ENCODE measurements at places on chromosomes 7 and 10.

- DNase-seq: no peak
These were observed 112.6 kb upstream of the PPIF start for GRCh38 chr10:79234391-79235315.

DNA sequence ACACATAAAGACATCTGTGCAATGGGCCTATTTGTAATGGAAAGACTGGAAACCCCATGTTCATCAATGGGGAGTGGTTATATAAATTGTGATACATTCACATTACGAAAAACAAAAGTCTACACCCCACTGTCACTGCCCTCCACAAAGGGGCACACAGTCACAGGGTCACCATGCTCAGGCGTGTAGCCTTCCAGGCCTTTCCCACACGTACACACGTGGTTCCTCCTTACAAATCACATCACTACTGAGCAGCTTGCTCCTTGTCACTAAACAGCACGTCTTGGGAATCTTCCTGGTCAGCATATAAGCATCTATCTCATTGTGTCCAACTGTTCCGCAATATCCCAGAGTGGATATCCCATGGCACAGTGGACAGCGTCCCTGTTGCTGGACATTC lies 163.1 kb downstream of the SLIT1 start:
- DNase-seq: no peak

DNA sequence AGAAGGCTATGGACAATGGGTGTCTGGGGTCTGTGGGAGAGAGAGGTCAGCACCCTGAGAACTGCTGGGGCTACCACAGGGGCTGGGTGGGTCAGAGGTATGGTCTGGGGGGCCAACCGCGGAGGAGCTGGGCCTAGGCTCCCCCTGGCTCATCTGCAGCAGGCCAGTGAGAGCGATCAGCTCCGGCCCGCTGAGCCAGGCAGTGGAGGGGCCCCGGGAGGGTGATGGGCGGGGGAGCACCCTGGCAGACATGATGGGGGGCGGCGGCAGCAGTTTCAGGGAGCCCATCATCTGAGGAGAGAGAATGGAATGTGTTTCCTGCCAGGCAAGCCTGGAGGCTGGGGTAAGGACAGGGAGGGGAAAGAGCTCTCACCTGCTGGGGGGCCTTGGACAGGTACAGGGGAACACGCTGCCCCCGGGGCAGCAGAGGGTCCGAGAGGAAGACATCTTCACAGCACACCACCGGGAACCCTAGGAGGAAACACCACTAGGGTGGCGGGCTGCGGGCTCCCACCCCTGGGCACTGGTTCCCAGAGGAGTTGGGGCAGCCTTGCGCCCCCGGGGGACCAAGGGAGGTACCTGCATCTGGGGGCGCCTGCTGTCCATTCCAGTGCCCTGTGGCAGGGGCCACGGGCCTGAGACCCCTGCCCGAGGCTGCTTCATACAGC lies 1.3 kb downstream of the SAP25 start:
- no peak for DNase-seq

GRCh38 chr7:130292682-130293257 lies at the start of gene CPA4:
Gene CPA4 (plus strand): TSS chr7:130293161. CDS start chr7:130293181, 20 bp downstream.
- DNase-seq: no peak

- no peak for DNase-seq
These were observed 376.4 kb downstream of the TCERG1L start for GRCh38 chr10:130935128-130935439.

GRCh38 chr10:865257-865656 lies 66.2 kb downstream of the LARP4B start:
- DNase-seq: no peak

GRCh38 chr10:60497364-60497763 lies 107.7 kb upstream of the ANK3 start:
- DNase-seq: no peak

DNA sequence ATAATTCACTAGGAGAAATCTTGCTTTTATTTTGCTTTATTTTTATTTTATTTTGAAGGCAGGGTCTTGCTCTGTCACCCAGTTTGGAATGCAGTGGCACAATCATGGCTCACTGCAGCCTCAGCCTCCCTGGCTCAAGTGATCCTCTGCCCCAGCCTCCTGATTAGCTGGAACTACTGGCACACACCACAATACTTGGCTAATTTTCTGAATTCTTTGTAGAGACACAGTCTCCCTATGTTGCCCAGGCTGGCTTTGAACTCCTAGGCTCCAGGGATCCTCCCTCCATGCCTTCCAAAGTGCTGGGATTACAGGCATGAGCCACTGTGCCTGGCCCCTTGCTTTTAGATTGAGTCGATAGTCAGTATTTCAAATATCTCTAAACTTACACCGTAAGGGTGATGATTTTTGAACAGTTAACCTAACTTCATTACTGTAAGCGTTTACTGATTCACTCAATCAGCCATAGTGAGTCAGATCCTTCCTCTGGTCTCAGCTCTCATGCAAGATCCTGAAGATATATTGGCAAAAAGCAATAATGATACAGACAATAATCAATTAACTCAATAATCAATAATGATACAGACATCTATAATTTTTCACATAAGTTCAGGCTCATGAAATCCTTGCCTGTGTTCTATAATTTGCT lies 239.5 kb downstream of the KIAA1217 start:
- DNase-seq: no peak

DNA sequence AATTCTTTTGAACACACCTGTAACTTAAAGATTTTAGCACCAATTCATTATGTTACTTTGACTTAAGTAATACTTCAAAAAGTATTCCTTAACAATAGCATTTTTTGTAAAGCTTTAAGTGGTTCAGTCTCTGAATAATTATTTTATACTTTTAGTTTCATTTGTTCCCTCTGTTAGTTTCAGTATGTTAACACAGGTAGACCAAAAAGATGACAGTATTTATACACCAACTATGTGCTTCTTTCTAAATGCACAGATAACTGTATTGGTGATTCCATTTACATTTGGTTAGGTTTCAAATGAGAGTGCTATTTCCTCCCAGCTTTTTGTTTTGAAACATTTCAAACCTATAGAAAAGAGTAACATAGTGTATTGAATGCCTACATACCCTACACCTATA lies 14.0 kb downstream of the RALA start:
- no peak for DNase-seq

DNA sequence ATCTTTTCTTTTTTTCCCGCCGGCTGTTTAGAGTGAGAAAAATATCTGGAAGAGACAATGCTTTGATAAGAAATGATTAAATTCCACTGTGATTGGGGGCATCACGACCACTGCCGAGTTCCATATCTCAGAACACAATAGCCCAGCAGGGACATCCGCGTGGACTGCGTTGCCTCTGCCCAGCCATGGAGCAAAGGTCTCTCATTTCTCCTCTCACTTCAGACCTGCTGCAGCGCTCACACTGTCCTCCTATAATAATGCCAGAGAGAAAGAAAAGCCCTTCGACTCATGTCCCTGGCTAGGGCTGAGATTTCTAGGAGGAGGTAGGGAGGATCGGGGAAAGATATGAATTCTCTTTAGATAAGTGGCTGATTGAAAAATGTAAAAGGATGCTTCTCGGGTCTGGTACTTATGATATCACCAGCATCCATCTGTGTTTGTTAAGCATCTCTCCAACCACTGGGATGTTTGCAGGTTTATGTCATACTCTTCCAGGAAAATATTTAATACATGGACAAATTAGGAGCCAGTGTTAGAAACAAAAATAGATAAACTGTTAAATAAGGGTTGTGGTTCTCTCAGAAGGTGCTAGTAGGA lies 472.9 kb upstream of the AKR1E2 start:
- no peak for DNase-seq

DNA sequence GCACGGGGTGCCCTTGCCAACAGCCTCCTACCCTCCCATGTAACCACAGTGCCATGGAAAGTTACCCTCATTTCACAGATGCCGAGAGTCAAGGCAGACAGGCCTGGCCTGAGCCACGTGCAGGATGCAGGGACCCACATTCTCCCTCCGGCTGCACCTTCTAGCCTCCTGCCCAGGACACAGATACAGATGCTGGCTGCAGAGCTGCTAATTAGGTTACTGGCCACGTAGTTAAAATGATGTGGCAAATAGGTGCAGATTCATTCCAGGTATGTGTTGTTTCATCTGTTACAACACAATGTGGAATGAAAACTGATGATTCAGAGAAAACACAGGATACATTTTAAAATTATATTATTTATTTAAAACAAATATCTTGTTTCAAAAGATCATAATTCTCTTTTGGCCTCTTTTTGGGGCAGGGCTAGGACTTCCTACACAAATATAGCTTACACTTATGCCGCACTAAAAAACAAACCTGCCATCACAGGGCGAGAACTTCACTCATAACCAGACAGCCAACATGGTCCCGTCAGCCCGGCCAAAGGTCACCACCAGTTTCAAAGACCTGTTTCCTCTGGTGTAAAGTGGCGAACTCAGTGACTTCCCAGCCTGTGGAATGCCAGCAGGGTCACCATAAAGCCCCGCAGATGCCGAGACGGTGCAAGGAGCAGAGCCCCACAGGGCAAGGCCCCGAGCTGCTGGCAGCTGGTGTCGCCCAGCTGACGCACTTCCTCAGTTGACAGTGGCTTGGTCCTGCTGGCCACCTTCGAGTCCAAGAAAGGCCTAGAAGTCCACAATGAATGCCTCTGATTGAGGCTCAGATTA lies 83.5 kb downstream of the TNS3 start:
- no peak for DNase-seq

- DNase-seq: no peak
These were observed 1.8 kb downstream of the PGAM2 start for GRCh38 chr7:44063547-44063893.

- DNase-seq: no peak
These were observed 135.8 kb downstream of the RAMP3 start for GRCh38 chr7:45293295-45293942.

DNA sequence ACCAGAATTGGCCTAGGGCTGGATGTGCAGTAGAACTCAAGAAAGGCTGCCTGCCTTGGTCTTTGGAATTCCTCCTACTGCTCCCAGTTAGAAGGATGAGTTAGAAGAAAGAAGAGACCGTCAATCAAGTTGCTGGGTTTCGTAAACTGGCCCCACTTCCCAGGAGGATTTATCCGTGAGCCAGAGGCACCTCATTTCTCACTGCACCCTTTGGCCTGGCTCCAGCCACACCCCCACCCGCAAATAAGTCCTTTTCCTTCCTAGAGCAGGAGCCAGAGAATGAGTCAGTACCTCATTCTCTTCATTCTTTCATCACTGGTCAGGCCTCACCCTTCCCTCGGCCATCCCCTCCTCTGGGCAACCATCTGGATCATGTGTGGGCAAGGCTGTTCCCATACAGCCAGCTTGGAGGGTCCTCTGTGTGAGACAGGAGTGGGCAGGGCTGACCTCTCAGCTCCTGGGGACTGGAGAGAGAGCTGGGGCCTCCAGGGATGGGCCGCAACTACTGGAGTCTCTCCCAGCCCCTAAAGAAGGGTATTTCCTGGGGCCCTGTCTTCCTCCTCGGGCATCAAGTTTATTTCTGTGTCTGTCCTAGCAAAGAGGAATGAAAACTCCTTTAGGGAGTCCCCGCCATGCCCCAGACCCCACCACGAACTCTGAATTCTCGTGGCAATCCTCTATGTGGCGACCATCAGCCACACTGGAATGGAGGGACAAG lies 87.2 kb upstream of the DUSP5 start:
- DNase-seq: no peak

- no peak for DNase-seq
These were observed 267.2 kb downstream of the POM121L12 start for GRCh38 chr7:53302496-53303246.

DNA sequence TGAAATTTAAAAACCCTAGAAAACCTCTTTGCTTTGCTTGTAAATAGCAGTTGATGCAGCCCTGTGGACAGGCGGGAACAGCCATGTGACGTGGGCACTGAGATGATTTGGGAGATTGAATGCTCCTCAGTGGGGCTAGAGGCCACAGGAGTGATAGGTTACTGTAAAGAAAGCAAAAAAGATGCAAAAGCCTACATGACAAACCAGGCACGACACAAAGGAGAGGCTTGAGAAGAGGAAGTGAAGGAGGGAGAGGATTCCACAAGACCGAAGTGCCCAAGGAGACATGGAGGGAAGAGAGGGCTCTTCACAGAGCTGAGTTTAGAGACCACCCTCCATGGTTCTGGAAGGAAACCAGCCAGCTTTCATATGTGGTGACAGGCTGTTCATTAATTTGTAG lies 25.7 kb downstream of the IKZF1 start:
- DNase-seq: no peak

GRCh38 chr10:113498997-113499396 lies 53.9 kb upstream of the HABP2 start:
- DNase-seq: no peak

DNA sequence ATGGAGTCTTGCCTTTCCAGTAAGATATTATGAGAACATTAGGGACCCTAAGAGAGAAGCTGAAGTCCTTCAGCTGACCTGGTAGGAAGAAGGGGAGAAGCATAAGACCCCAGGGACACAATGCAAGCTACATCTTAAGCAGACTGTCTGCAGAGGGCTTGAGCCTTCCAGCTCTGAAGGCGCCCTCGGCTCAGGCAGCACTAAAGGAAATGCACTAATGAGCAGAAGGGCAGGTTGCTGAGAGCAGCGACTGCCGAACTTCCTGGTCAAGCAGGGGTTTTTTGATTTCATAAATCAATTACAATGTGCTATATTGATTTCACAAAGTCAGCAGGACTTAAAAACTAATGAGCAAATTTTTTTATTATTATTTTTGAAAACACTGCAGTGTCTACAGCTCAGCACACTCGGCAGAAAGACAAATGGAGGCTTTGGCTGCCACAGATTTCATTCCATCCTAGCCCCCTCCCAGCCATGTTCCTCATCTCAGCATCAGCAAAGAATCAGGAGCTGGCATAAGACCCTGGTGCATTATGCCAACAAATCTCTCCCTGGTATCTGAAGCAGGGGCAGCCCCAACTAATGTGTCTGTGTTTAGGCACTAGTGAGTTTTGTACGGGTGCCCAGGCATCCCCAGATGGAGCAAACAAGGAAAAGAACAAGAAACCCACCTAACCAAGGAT lies 57.1 kb downstream of the LRRTM3 start:
- no peak for DNase-seq

DNA sequence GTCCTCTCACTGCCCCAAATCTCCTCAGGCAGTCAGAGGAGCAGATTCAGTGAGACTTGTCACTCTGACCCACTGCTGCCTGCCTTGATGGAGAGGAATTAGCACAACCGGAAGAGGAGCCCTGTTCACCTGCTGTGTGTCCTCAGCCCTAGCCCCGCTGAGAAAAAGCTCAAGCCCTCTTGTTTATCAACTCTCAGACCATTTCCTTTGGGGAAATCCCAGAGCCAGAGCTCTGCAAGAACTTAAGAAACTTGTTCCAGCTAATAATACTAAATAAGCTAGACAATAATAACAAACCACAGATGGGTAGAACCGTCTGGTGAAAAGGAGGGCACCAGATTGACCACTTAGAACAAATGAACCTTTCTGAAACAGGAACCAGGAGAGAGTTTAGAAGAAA lies 37.7 kb upstream of the ITGB1 start:
- no peak for DNase-seq

All from stimulated activated CD4-positive, alpha-beta T cell treated with anti-CD3 and anti-CD28 coated beads, TNF-alpha, amount 100 ng/mL, for 24 hours (primary cell).